Stimulated activated CD4-positive, alpha-beta T cell treated with anti-CD3 and anti-CD28 coated beads, Interleukin-2, amount 100 ng/mL, for 4 hours (primary cell): ENCODE measurements at places on chromosomes 3 and 15.

GRCh38 chr3:38595393-38595792 is 54.1 kb downstream of the SCN5A start:
- no peak for DNase-seq

- DNase-seq, result no peak
Measured at GRCh38 chr3:39415983-39416382, 9.5 kb downstream of the RPSA start.

GRCh38 chr3:101784855-101785613 is 6.0 kb downstream of the NXPE3 start:
- no peak for DNase-seq

DNA sequence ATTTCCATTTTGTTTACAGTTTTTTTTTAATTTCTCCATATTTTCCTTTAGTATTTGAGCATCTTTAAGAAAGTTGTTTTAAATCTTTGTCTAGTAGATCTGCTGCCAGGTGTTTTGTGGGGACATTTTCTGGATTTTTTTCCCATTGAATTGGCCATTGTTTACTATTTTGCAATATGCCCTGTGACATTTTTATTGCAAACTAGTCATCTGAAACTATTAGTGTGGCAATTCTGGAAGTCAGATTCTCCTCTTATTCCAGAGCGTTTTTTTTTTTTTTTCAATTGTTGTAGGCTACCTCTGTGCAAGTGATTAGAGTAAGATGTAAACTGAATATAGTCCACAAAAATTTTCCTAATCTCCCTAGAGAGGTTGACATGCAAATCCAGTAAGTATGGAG is 334.2 kb downstream of the PYDC2 start:
- no peak for DNase-seq

GRCh38 chr3:155462672-155463071 is 169.2 kb upstream of the STRIT1 start:
- no peak for DNase-seq

DNA sequence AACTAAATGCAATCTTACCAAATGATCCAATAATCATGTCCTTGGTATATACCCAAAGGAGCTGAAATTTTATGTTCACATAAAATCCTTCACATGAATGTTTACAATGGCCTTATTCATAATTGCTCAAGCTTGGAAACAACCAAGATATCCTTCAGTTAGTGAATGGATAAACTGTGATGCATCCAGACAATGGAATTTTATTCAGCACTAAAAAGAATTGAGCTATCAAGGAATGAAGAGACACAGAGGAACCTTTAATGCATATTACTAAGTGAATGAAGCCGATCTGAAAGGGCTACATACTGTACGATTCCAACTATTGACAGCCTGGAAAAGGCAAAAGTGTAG is 168.4 kb downstream of the PDE8A start:
- no peak for DNase-seq

DNA sequence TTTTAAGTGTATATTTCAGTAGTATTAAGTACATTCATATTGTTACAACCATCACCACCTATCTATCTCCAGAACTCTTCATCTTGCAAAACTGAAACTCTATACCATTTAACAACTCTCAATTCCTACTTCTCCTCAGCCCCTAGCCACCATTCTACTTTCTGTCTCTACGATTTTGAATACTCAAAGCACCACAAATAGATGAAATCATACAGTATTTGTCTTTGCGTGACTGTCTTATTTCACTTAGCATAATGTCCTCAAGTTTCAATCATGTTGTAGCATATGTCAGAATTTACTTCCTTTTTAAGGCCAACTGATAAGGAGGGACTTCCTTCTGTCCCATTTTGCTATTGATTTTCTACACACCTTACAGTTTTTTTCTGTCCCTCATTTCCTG is 593.3 kb downstream of the FHIT start:
- no peak for DNase-seq
